Sigmoid colon (tissue), 7 donors: ENCODE measurements at places on chromosomes 1 and 21.

DNA sequence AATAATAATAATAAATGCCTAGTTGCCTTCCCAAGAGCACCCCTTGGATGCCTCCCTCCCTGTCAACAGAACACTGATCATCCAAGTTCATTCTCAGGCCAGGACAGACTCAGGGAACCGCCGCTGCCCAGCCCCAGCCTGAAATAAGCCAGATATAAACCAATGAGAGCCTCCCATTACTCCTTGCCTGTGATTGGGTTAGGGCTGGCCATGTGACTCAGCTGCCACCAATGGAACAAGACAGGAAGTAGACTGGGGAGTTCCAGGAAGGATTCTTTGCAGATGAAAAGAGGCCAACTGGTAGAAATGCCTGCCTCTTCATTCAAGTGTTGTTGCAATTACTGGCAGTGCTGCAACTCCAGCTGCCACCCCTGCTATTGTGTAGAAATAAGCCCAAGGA is 146.4 kb upstream of the TIAM1 start:
- H3K36me3 ChIP-seq, result no peaks in the 10 kb centered on the region
- no peaks in the 10 kb centered on the region for H3K27me3 ChIP-seq
- DNase-seq, result no peak

DNA sequence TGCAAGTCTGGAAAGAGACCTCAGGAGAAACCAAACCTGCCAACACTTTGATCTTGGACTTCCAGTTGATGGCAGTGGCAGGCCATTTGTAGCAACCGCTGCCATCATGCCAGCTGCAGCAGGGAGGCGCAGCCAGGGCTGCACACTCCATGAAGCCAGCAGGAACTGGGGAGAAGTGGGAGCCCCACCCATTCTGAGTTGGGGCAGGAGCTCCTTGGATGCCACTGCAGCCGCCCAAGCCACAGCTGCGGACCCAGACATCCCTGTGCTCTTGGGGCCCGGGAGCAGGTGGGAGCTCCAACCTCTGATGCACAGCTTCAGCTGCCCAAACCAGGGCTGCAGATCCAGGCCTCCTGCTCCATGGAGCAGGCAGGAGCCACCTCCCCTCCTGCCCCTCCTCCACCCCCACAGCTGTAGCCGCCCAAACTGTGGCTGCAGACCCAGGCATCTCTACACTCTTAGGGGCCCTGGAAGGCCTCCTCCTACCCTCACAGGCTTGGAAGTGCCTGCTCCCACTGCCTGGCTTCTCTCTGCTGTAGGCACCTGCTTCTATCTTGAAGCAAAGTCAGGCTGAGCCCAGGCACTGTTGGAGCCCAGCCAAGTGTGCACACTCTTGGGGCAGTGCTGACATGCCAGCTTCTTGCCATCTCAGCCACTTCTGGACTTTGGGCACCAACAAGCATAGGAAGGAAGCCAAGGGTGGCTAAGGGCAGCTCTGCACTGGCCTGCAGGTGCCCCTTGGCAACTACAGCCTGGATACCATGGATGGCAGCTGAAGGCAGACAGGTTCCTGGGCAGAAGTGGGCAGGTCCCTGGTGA is 20.0 kb upstream of the DISP1 start:
- H3K27me3 ChIP-seq, result no peaks in the 10 kb centered on the region
- H3K4me3 ChIP-seq, result no peak overlapping the region
- no peaks in the 10 kb centered on the region for H3K36me3 ChIP-seq
- H3K27ac ChIP-seq, result no peak overlapping the region

DNA sequence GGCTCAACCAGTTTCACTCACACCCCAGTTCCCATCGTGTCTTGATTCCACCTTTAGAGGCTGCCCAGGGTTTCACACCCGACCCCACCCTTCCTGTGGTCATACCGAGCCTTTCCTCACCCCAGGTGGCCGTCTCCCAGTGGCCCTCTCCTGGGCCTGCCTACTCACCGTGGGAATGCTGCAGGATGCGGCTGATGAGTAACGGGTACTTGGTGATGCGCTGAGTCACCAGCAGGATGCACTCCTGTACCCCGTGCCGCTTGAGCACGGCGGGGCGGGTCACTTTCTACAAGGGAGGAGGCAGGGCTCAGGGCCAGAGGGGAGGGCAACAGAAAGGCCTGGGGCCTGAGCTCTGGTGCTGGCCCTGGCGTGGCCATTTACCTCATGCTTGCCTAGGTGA is 16.4 kb downstream of the ARHGEF2 start:
- H3K4me1 ChIP-seq, result peaks cover 22% of the 10 kb centered on the region
- peak overlapping the region; percentile 42 for H3K27ac ChIP-seq
- DNase-seq, result no peak

GRCh38 chr1:62335656-62336055 is 16.4 kb upstream of the KANK4 start:
- H3K4me3 ChIP-seq, result no peak overlapping the region
- no peaks in the 10 kb centered on the region for H3K36me3 ChIP-seq
- no peak for DNase-seq

- DNase-seq, result peak; percentile 86
- no peak overlapping the region for H3K4me3 ChIP-seq
Measured at GRCh38 chr1:159188375-159188788, 16.3 kb upstream of the ACKR1 start.

DNA sequence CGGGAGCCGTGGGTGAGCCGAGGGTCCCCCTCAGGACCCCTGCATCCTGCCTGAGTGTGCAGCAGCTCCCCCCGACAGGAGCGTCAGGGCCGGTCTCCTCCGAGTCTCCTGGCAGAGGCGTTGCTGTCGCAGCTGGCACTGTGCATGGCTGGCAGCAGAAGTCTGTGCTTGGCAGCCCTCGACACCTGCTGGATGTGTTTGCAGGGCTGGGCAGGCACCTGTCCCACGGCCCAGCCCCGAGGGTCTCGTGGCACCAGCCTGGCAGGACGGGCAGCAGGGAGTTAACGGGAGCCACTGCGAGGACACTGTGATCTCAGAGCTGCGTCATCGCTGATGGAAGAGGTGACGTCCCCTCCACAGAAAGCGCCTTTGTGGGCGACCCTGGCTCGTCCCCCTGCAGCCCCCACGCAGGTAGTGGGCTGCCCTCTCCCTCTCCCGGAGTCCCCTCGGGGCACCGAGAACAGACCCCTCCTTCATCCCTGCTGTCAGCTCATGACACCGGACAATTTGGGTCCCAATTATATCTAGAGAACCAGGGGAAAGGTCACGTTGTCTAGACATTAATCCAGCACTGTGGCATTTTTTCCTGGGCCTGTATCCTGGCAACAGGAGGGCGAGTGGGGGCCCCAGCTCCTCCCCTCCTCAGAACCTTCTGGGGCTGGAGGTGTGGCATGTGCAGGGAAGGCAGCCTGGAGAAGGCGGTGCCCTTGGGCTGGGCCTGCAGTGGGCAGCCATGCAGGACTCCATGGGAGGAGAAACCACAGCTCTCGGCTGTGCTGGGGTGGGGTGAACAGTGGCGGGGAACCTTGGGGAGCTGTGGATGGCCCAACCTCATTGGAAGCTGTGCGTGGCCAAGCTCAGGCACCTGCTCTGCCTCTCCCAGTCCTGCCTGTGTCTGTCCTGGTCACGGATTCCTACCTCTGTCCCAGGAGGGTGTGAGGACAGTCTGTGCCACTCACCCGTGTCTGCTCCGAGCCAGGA is 15.4 kb downstream of the COL18A1 start:
- H3K4me1 ChIP-seq, result no peaks in the 10 kb centered on the region
- peak overlapping the region; percentile 14 for H3K27ac ChIP-seq
- H3K27me3 ChIP-seq, result no peaks in the 10 kb centered on the region
- H3K36me3 ChIP-seq, result no peaks in the 10 kb centered on the region
- peak; percentile 60 for DNase-seq

GRCh38 chr1:216566641-216567205 is 143.5 kb upstream of the USH2A start:
- no peaks in the 10 kb centered on the region for H3K36me3 ChIP-seq
- H3K27ac ChIP-seq, result no peak overlapping the region
- H3K4me1 ChIP-seq, result no peaks in the 10 kb centered on the region
- DNase-seq, result no peak
- no peaks in the 10 kb centered on the region for H3K27me3 ChIP-seq
- H3K4me3 ChIP-seq, result no peak overlapping the region

GRCh38 chr1:178692564-178693327 is 32.3 kb upstream of the RALGPS2 start:
- H3K27ac ChIP-seq, result no peak overlapping the region
- no peaks in the 10 kb centered on the region for H3K27me3 ChIP-seq
- H3K4me3 ChIP-seq, result no peak overlapping the region

DNA sequence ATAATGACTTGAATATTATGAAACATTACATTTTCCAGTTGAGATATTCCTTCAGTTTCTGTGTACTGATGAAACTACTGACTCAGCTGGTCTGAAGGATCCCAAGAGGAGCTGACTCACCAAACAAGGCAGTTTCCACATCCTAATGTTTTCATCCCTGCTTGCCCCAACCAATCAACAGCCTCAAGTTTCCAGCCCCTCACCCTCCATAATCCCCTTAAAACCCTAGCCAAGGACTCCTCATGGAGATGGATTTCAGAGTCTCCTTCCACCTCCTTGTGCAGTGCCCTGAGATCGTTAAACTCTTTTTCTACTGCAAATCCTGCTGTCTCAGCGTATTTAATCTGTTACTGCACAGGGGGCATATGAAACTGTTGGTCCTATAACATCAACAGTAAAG is 83.1 kb upstream of the HAO2 start:
- H3K4me3 ChIP-seq, result no peak overlapping the region
- H3K4me1 ChIP-seq, result no peaks in the 10 kb centered on the region
- no peak overlapping the region for H3K27ac ChIP-seq
- no peaks in the 10 kb centered on the region for H3K27me3 ChIP-seq

DNA sequence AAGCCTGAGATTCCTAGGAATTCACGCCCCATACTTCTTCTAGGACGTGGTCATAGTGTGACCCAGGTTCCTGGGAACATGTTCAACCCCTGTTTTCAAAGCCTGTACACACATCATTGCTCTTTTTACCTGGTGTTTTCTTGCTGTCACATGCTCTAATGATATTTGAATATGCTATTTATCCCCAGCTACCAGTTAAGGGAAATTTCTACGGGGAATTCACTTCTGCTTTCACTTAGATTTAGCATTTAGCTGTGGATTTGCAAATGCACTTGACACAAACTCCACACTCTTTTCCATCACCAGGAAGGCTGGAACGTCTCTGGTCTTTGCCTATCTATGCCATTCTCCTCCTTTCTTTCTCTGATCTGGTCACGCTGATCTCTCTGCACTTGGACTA is 11.3 kb upstream of the SAMSN1 start:
- H3K27ac ChIP-seq, result no peak overlapping the region
- H3K27me3 ChIP-seq, result no peaks in the 10 kb centered on the region

GRCh38 chr21:41730367-41730765 is 36.5 kb downstream of the RIPK4 start:
- no peak overlapping the region for H3K27ac ChIP-seq
- peaks cover 3% of the 10 kb centered on the region for H3K4me1 ChIP-seq
- H3K27me3 ChIP-seq, result peaks cover 16% of the 10 kb centered on the region
- no peak overlapping the region for H3K4me3 ChIP-seq
- no peaks in the 10 kb centered on the region for H3K36me3 ChIP-seq
